ENCODE measurements at places on chromosomes 12 and 14.
A peak's percentile ranks its signal among the peaks of the same experiment; 100 is the strongest.

- no peak for DNase-seq
These were observed 43.6 kb downstream of the RFLNA start for GRCh38 chr12:124338448-124338847.

DNA sequence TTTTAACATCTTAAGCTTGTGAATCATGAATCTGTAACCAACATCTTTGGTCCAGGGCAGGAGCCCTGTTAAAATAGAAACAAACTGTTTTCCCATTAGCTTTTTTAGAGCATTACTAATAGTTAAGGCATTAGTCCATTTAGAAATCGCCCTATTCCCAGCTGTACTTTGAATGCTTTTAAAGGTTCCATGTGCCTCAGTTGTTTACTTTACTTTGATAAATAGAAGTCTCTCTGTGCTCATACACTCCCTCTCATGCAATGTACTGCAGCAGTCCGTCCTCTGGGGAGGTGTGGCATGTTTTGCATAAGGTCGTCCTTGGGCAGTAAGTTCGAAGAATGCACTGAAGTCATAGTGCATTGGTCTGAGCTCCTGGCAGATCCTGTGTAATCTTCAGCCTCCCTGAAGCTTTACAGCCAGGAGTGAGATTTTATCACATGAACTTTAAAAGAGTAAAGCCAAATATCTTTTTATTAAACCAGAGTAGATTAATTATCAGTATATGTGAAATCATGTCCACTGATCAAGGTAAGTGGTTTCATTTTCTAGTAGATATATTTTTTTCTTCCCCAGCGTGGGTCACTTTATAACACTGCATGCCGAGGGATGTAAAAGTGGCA is 134.7 kb downstream of the FGD4 start:
- DNase-seq, result peak; percentile 60

- no peak for DNase-seq
These were observed 64.6 kb downstream of the ATG14 start for GRCh38 chr14:55347040-55347439.

GRCh38 chr12:59408431-59408830 is 187.4 kb upstream of the SLC16A7 start:
- no peak for DNase-seq

- no peak for DNase-seq
These were observed 1037.8 kb downstream of the BCL11B start for GRCh38 chr14:98234208-98234607.

GRCh38 chr12:69442894-69443293 is 27.3 kb upstream of the FRS2 start:
- no peak for DNase-seq

DNA sequence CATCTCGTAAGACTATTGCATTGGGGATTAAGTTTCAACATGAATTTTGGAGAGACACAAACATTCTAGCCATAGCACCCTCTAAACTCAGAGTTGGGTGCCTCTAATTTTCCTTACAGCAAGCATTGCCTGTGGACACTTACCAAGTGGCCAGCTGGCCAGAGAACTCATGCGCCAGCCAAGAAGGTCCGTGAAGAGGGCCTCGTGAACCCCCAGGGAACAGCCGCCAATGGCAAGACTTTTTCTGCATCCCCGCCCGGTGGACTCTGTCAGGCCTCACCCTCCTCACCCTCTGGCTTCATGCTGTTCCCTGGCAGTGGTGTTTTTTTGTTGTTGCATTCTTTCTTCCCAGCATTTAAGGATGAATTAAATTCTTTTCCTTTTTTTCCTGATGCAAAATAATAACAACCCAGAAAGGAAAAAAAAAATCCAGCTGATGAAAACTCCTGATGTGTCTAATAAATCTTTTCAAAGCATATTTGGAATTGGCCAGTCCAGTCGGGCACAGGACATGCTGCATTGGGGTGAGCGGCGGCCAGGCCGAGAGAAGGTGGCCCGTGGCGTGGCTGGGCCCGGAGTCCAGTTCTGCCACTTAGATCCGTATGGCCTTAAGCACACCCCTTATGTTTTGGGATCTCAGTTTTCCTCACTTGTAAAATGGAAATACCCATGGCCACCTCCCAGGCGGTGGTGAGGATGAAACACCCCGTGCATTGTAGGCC is 191.9 kb upstream of the DIO3 start:
- peak; percentile 17 for DNase-seq

GRCh38 chr14:33709711-33710110 is 241.2 kb downstream of the EGLN3 start:
- DNase-seq, result no peak

GRCh38 chr14:35412272-35413056 is 7.9 kb upstream of the NFKBIA start:
- DNase-seq, result no peak

GRCh38 chr14:55416866-55417265 is 5.2 kb upstream of the ATG14 start:
- DNase-seq, result no peak

- no peak for DNase-seq
These were observed 118.3 kb downstream of the GALC start for GRCh38 chr14:87874676-87875075.

DNA sequence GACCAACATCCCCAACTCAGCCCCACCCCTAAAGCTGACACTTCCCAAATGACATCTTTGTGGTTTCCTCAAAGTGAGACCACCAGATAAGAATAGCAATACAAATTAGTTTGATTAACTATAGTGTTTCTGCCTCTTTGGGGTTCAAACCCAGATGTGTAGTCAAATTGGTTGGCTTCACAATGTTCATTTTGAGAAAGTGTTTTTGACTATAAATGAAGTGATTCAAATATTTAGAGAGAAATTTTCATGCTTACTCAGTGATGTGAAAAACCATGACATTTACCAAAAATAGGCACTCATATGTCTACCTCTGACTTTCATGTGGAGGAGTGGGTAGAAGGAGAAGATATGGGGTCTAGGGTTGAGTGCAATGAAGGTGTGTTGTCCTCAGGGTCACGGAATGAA is 218.4 kb downstream of the BCAT1 start:
- DNase-seq, result no peak

DNA sequence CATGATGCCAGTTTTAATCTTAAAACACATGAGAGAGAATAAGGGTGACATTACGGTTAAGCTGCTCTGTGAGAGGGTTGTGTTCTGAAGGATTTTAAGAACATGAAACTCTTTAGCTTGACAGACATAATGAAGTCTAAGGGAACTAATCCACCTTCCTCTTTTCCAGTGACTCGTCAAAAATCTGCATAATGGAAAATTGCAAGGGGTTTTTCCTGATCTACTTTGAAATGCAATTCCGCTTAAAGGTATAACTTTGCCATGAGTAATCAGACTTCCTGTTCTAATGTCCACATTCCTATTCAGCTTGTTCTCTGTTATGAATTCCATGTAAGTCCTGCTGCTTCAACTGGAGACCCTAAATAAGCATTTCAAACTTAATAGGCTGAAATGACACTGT is at the start of gene ZNF705A:
TSS of gene ZNF705A (plus strand) at position 171 of the 400 bp plus-strand sequence. CDS start 15,611 bp downstream, outside the sequence.
- no peak for DNase-seq

DNA sequence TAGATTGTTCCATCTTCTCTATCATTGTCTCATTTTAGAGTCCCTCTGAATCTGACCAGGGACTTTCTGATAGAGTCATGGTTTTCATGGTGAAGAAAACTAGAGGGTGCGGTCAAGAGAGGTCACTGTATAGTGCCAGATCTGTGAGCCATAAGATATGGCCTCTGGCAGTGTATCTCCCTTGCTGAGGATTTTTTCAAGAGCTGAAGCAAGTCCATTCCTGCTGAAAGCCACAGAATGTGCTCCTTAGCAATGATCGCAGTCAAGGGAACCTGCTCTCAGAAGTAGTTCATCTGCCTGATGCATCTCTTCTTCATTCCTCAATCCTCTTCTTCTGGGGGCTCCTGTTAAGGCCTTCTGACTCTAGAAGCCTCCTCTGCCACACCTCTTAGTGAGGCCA is 405.2 kb downstream of the EGLN3 start:
- no peak for DNase-seq

DNA sequence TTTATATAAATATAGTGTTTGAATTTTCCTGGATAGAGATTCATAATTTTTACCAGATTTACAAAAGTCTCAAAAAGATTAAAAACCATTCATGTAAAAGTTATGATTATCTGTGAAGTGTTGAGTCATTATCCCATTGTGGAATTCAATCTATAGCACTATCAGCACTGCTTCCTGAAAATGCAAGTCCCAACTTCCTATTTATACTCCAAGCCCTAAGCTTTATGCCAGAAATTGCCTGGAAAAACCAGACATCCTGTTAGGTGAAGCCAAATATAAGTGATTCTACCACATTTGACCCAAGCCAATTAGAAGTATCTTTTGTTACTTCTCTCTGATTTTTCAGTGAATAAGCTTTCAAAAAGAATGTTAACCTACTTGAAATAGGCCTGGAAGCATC is 129.1 kb downstream of the GPR135 start:
- DNase-seq, result no peak

GRCh38 chr12:67760586-67761275 is 112.2 kb downstream of the DYRK2 start:
- DNase-seq, result no peak

DNA sequence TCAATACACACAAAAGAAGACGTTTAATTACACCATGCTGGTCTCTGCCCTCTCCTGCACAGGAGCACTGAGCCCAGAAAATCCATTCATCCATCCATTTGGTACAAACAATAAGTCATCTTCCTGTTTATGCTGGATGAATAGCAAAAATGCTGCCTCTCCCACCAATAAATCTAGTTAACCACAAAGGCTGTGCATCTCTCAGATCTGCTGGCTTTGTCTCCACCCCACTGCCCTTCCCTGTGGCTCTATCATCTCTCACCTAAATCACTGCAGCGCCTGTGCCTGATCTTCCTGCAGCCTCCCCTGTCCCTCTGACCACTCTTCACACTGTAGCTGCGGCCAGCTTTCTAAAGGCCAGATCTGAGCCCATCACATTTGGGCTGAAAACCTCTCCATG is 72.9 kb upstream of the DDX11 start:
- DNase-seq, result no peak

DNA sequence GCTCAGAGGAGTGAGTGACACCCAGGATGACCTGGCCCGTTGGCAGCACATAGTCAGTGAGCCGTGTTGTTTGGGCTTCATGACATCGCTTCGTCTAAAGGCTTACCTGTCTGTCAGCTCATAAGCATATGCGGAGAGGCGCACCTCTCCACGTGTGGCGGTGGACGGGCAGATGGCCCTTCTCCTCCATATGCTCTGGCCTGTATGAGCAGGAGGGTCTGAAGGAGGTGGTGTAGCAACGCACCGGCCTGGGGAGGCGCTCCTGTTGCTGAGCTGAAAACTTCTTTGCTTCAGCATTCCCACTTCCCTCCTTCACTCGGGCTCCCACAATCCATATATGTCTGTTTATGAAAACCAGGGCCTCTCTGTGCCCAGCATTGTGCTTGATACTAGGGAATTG is 186.1 kb downstream of the TSPAN9 start:
- DNase-seq, result no peak

DNA sequence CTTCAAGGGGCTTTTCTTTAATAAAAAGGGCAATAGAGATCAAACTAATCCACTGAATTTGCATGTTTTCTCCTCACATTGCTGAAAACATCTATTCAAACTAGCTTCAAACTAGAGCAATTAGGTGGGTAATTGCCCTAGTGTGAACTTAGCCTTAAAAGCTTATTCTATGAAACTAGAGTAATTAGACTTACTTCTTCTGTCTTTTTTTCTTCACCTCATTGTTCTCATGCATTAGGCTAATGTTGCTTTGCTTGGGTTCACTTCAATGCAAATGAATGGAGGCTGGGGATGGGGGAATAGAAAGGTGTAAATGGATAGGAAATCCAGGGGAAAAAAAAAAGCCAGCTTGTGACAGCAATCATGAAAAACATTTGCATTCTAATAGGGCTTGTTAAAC is 414.8 kb upstream of the LMO3 start:
- DNase-seq, result no peak

GRCh38 chr12:113813229-113813541 is 152.9 kb downstream of the RBM19 start:
- no peak for DNase-seq

DNA sequence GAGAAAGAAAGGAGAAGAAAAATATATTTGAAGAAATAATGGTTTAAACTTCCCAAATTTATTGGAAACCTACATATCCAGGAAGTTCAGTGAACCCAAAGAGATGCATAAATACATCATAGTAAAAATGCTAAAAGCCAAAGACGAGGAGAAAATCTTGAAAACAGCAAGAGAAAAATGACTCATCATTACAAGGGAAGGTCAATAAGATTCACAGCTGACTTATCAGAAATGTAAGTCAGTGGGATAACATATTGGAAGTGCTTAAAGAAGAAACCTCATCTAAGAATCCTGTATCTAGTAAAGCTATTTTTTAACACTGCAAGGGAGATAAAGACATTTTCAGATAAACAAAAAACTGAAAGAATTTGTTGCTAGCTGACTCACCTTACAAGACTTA is 19.9 kb downstream of the RIC8B start:
- DNase-seq, result no peak

- no peak for DNase-seq
These were observed 38.0 kb downstream of the CHST11 start for GRCh38 chr12:104494793-104495158.

DNA sequence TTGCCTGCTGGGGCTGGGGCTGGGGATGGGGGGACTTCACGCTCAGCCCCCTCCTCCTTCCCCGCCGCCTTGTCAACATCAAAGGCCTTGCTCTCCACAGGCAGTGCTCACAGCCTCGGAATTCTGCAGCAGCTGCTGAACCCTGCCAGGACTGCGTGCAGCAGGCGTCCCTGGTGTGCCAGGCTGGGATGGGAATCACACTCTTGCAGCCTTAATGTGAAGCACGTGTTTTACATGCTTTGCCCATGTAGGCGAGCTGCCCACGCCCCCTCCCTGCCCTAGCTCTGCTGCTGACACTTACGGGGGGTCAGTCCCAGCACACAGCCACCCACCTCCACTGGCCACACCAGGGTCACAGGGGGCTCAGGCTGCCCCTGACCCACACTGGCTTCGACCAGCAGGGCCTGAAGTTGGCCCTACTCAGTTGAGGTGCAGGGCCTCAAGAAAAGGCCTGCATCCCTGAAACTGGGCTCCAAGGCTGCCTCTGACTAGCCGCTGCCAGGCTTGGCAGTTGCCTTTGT is 276.2 kb upstream of the RTL1 start:
- no peak for DNase-seq

DNA sequence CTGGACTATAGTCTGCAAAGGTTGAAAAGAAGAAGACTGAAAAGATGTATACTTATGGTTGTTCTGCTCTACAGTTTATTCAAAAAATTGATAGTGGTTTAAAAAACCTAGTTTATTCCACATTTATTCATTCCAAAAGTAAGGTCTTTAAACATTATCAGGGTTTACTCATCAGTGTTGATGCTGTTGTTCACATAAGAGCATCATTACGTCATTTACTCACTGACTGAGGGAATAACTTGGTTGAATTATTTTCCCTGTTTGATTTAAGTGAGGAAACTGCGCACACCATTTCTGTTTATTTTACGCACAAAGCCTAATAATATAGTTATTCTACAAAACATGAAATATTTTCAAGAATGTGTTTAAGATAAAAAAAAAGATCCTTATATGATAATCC is 303.1 kb upstream of the PRKD1 start:
- no peak for DNase-seq

Measured in globus pallidus (tissue), 1 donor.